Muscle of leg (tissue), 16 donors: ENCODE measurements at places on chromosomes 4 and X.

GRCh38 chrX:63744850-63745394 is 40.1 kb downstream of the ARHGEF9 start:
- DNase-seq: no peak
- H3K4me1 ChIP-seq: peaks cover 4% of the 10 kb centered on the region
- no peak overlapping the region for H3K27ac ChIP-seq
- no peak overlapping the region for H3K4me3 ChIP-seq
- no peaks in the 10 kb centered on the region for H3K27me3 ChIP-seq

- H3K27me3 ChIP-seq: no peaks in the 10 kb centered on the region
- no peak overlapping the region for H3K4me3 ChIP-seq
- no peaks in the 10 kb centered on the region for H3K4me1 ChIP-seq
- H3K36me3 ChIP-seq: no peaks in the 10 kb centered on the region
- no peak for DNase-seq
Observed at GRCh38 chr4:129908117-129908516, 812.2 kb downstream of the C4orf33 start.

DNA sequence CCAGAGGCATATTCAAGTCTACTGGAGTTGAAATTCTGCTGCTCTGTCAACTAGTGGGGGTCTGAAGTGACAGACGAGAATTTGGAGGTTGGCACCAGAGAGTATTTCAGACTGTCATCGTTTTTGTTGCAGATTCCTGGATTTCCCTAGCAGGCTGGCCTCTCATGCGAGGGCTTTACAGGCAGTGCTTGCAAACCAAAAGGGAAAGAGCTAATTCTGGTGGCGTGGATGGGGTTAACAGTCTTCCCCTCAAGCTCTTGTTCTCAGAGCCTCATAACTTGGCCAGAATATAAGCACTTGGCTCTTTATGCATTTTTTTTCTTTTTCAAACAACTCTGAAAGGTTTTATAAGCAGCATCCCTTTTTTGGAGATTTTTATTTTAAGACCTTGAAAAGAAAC is at the start of gene SPARCL1:
SPARCL1 (minus strand) TSS at position 190 of the 400 bp plus-strand sequence. CDS start 29,802 bp downstream, outside the sequence.
- peak within 1 kb of the TSS; percentile 93 for H3K27ac ChIP-seq
- no peaks in the 10 kb centered on the region for H3K27me3 ChIP-seq
- H3K36me3 ChIP-seq: no peaks in the 10 kb centered on the region
- H3K4me3 ChIP-seq: peak within 1 kb of the TSS; percentile 53
- peak; percentile 98 for DNase-seq

DNA sequence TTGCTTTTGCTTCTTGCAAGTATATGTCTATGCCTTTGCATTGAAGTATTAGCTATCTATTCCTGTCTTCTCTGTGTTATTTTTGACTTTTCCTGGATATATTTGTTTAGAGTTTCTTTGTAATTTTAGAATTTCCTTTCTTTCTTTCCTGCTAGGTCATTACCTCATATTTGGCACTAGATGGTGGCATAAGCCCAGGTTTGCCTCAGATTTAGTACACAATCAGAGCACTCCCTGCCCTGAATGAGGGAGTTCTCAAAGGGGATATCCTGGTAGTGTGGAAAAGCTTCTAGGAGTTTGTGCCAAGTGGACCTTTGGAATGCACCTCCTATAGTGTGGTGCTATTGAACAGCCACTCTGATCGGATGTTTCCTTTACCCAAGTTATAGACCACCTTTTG is 181.6 kb downstream of the UGT8 start:
- H3K27ac ChIP-seq: no peak overlapping the region
- DNase-seq: peak; percentile 58
- H3K4me1 ChIP-seq: no peaks in the 10 kb centered on the region
- no peaks in the 10 kb centered on the region for H3K36me3 ChIP-seq

DNA sequence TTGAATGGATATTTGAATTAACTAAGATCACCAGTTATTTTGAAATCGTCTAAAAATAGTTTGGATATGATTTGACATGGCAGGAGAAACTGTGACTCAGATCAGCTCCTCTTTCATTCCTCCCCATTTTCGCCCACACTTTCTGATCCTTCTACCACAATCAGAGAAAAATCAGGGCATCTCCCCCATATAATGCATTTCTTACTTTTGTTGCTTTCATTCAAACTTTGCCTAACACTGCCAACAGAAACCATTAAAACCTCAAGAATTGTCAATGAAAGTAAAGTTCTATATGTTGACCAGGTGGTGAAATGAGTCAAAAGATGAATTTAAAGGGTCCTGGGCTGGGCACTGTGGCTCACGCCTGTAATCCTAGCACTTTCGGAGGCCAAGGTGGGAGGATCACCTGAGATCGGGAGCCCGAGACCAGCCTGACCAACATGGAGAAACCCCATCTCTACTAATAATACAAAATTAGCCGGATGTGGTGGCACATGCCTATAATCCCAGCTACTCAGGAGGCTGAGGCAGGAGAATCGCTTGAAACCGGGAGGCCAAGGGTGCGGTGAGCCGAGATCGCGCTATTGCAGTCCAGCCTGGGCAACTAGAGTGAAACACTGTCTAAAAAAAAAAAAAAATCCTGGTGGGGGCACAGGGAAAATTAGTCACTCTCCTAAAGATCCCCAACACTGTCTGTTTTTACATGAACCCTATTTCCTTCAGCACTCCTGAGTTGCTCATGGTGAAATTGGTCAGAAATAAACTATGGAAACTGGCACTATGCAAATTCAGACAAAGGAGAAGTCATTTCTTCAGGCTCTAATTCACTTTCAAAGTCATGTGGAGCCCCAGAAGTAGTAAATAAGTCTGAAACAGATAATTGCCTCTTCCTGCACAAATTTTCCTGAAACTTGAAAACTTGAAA is 122.8 kb upstream of the NOCT start:
- H3K4me1 ChIP-seq: peaks cover 3% of the 10 kb centered on the region
- no peak overlapping the region for H3K4me3 ChIP-seq
- no peak for DNase-seq
- no peak overlapping the region for H3K27ac ChIP-seq
- no peaks in the 10 kb centered on the region for H3K36me3 ChIP-seq
- no peaks in the 10 kb centered on the region for H3K27me3 ChIP-seq

DNA sequence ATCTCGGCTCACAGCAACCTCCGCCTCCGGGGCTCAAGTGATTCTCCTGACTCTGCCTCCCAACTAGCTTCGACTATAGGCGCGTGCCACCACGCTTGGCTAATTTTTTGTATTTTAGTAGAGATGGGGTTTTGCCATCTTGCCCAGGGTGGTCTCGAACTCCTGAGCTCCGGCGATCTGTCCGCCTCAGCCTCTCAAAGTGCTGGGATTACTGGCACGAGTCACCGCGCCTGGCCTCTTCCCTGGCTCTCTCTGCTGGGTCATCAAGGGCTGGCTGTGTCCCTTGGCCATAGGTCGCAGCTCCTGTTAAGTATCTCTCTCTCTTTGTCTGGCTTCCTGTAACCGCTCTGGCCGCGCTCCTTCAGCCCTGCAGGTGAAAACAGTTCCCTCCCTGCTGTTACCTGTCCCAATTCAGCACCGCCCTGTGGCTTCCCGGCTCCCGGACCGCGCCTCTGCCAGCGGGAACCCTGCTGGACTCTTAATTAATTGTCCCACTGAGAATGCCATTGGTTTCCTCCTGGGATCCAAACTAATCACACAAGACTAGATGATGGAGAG is 1.3 kb upstream of the RGS12 start:
- peaks cover 2% of the 10 kb centered on the region for H3K36me3 ChIP-seq
- H3K27me3 ChIP-seq: peaks cover 15% of the 10 kb centered on the region
- peaks cover 55% of the 10 kb centered on the region for H3K4me1 ChIP-seq
- DNase-seq: peak; percentile 48
- H3K4me3 ChIP-seq: peak overlapping the region; percentile 96

- no peak overlapping the region for H3K27ac ChIP-seq
- no peak for DNase-seq
- H3K4me3 ChIP-seq: no peak overlapping the region
- peaks cover 8% of the 10 kb centered on the region for H3K4me1 ChIP-seq
- peaks cover 61% of the 10 kb centered on the region for H3K27me3 ChIP-seq
- no peaks in the 10 kb centered on the region for H3K36me3 ChIP-seq
Observed at GRCh38 chr4:2036866-2037265, 22.3 kb upstream of the NAT8L start.

GRCh38 chr4:100875296-100876068 is 357.7 kb upstream of the EMCN start:
- DNase-seq: no peak
- no peak overlapping the region for H3K4me3 ChIP-seq
- no peak overlapping the region for H3K27ac ChIP-seq
- H3K27me3 ChIP-seq: no peaks in the 10 kb centered on the region
- no peaks in the 10 kb centered on the region for H3K4me1 ChIP-seq

GRCh38 chr4:53122280-53123116 is 243.4 kb downstream of the SCFD2 start:
- no peaks in the 10 kb centered on the region for H3K27me3 ChIP-seq
- H3K4me3 ChIP-seq: no peak overlapping the region
- H3K4me1 ChIP-seq: peaks cover 9% of the 10 kb centered on the region

- H3K4me1 ChIP-seq: peaks cover 14% of the 10 kb centered on the region
- DNase-seq: peak; percentile 52
- peaks cover 27% of the 10 kb centered on the region for H3K36me3 ChIP-seq
- peaks cover 13% of the 10 kb centered on the region for H3K27me3 ChIP-seq
Observed at GRCh38 chrX:13764281-13764680, 29.7 kb downstream of the OFD1 start.

GRCh38 chrX:120306630-120307029 is 4.6 kb downstream of the TMEM255A start:
- no peak for DNase-seq
- peaks cover 54% of the 10 kb centered on the region for H3K27me3 ChIP-seq
- no peaks in the 10 kb centered on the region for H3K36me3 ChIP-seq
- no peak overlapping the region for H3K27ac ChIP-seq
- H3K4me3 ChIP-seq: no peak overlapping the region

DNA sequence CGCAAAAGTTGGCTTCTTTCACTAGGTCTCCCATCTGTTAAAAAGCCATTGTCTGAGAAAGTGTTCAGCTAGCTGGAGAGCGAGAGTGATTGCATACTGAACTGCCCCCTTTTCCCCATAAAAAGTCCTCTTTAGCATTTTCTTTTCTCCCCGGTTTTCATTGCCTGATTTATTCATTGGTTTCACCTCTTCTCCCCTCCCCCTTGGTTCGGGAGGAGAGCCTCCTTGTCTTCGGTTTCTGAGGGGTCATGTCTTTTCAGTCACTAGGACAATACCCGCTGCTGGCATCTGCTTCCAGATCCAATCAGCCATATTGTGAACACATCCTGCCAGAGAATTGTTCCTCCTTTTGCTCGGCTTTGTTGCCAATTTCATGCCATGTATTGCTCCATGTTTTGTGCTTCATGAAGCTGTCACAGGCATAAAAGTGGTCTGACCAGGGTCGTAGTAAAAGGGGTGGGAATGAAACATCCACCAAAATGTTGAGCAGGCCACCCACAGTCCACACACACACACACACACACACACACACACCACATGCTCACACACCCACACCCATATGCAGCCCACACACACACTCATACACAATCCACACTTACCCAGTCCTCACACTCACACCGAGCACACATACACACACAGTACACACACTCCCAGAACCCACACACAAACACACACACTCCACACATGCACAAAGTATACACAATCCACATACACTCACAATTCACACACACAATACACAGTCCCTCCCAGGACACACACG is 136.0 kb downstream of the NKX6-1 start:
- H3K4me3 ChIP-seq: no peak overlapping the region
- H3K36me3 ChIP-seq: no peaks in the 10 kb centered on the region
- DNase-seq: peak; percentile 34
- H3K27me3 ChIP-seq: no peaks in the 10 kb centered on the region
- H3K27ac ChIP-seq: no peak overlapping the region

GRCh38 chrX:71814123-71814912 is 51.2 kb downstream of the CXorf49B start:
- H3K36me3 ChIP-seq: no peaks in the 10 kb centered on the region
- no peak overlapping the region for H3K4me3 ChIP-seq
- peaks cover 3% of the 10 kb centered on the region for H3K27me3 ChIP-seq
- H3K27ac ChIP-seq: no peak overlapping the region
- no peaks in the 10 kb centered on the region for H3K4me1 ChIP-seq

DNA sequence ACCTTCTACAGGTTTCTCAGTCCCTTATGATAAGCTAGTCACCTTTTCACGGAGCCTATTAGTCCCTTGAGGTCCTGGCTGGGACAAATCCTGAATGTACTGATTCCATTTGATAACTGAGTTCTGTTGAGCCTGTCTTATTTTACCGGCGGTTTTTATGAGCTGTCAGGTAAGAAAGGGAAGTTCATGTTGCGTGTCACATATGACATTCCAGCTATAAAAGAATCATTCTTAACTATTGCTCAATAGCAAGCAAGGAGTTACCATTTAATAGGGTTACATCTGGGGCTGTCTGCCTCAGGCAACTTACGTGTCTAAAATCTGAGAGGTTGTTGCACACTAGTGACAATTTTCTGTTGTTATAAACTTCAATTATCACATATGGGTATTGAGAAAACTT is 394.6 kb downstream of the TECRL start:
- no peaks in the 10 kb centered on the region for H3K36me3 ChIP-seq
- DNase-seq: no peak
- no peaks in the 10 kb centered on the region for H3K27me3 ChIP-seq
- H3K27ac ChIP-seq: no peak overlapping the region

GRCh38 chrX:24515447-24515846 is 50.4 kb downstream of the PDK3 start:
- H3K4me3 ChIP-seq: no peak overlapping the region
- DNase-seq: peak; percentile 63
- H3K36me3 ChIP-seq: no peaks in the 10 kb centered on the region
- H3K27me3 ChIP-seq: peaks cover 4% of the 10 kb centered on the region
- no peak overlapping the region for H3K27ac ChIP-seq

- no peak overlapping the region for H3K27ac ChIP-seq
- no peaks in the 10 kb centered on the region for H3K36me3 ChIP-seq
- peaks cover 2% of the 10 kb centered on the region for H3K4me1 ChIP-seq
- DNase-seq: no peak
Observed at GRCh38 chr4:37762294-37762990, 64.0 kb upstream of the PGM2 start.

DNA sequence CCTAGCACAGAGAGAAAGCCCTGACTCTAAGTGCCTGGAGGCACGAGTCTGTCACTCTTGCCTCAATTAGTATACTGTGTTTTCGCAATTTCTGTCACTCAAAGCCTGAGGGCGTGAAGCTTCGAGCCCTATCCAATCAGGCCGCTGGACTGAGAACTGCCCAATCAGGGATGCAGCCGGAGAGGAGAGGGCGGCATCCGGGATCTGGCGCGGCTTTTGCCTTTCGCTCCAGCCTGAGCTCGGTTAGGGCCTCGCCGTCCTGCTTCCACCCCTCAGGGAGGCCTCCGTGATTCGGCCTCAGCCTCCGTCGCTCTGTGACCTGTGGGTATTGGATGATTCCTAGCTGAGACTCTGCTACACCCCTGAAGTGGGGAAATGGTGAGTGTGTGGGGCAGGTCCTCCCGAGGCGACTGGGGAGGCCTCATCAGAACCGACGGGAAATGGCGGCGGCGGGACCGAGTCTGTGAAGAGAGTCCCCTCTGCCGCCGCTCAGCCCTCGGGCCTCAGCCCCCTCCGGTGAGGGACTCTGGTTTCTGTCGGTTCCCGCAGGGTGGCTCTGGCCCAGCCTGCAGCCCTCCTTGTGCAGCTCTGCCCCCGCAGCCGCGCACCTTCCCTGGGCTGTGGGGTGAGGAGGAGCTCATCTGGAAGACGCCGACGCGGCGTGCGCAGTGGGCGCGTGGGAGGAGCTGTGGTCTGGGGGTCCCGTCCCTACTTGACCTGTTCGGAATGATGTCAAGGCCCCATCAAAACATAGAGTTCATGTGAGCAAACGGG is 48.5 kb downstream of the ZNF141 start:
- no peak overlapping the region for H3K27ac ChIP-seq
- H3K36me3 ChIP-seq: no peaks in the 10 kb centered on the region
- no peak for DNase-seq
- no peak overlapping the region for H3K4me3 ChIP-seq
- H3K4me1 ChIP-seq: no peaks in the 10 kb centered on the region
- H3K27me3 ChIP-seq: peaks cover 10% of the 10 kb centered on the region

GRCh38 chr4:146981651-146982050 is 36.0 kb upstream of the TTC29 start:
- no peak overlapping the region for H3K4me3 ChIP-seq
- no peaks in the 10 kb centered on the region for H3K27me3 ChIP-seq
- H3K4me1 ChIP-seq: no peaks in the 10 kb centered on the region
- H3K36me3 ChIP-seq: no peaks in the 10 kb centered on the region
- no peak for DNase-seq
